Renal cortex interstitium (tissue), 15 donors: ENCODE measurements at places on chromosomes 6 and 20.

DNA sequence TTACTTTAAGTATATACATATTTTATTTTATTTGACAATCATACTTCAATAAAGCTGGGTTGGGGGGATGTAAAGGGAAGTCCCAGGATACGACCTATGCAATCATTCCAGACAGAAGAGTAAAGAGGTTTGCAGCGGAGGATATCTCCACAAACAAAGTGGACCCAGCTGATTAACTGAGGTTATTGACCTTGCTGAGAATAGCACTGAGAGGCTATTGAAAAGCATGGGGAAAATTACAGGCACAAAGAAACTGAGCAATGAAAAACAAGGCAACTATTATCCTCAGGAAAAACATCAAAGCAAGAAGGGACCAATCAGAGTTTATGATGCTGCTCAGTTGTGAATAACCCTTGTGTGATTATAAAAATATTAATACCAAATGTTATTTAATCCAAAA is 32.6 kb downstream of the SERPINB1 start:
- no peak for DNase-seq

GRCh38 chr6:27177485-27178406 is 69.8 kb upstream of the PRSS16 start:
- no peak for DNase-seq

- no peak for DNase-seq
These were observed 382.9 kb upstream of the CNR1 start for GRCh38 chr6:88548891-88549505.

DNA sequence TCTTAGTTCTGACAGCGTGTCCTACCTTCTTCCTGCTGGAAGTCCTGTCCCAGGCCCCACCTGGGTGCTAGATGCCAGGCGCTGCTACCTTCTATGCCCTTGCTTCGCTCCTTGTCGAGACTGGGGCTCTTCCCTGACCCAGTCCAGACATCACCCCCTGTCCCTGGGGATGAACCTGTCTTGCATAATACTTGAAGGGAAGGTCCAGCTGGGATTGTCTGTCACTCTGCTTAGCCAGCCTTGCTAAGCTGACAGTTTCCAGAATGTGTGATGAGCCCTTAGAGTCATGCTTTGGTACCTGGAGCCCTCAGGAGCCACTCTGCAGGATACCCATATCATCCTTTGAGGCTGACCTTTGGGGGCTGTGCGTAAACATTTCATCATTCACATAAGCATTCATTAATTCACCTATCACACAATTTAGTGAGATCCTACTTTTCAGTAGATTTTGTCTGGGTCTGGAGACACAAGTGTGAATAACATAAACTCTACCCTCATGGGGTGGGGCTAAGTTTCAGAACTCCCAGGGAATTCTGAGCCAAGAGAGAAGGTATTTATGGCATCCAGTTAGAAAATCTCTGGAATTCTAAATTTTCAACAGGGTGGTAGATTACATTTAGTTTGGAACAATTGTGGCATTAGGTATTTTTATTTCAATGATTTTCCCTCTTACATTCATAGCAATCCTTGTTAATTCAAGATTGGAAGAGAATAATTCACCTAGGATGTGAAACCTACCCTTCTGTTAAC is 151.1 kb upstream of the HDAC2 start:
- no peak for DNase-seq

GRCh38 chr6:125913864-125914351 is 42.7 kb upstream of the HINT3 start:
- DNase-seq: no peak

GRCh38 chr6:163827143-163827542 is 412.6 kb downstream of the QKI start:
- no peak for DNase-seq

- peak; percentile 93 for DNase-seq
These were observed 103.2 kb upstream of the FOXP4 start for GRCh38 chr6:41442800-41443501.

GRCh38 chr6:139903411-139904157 is 529.1 kb upstream of the CITED2 start:
- DNase-seq: no peak

DNA sequence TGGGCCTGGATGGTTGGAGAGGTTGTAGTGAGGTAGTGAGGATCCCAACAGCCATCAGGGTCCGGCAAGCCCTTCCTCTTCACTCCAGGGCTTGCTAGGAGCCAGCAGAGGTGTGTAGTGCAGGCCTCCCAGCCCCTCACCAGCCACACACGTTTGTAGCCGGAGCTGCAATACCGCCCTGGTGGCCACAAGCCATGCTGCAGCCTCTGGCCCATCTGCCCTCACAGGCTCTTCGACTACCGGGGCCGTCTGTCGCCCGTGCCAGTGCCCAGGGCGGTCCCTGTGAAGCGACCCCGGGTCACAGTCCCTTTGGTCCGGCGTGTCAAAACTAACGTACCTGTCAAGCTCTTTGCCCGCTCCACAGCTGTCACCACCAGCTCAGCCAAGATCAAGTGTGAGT is 36.4 kb downstream of the EIF2S2 start:
- DNase-seq: no peak

GRCh38 chr6:122580737-122581136 is 29.5 kb upstream of the PKIB start:
- DNase-seq: no peak

DNA sequence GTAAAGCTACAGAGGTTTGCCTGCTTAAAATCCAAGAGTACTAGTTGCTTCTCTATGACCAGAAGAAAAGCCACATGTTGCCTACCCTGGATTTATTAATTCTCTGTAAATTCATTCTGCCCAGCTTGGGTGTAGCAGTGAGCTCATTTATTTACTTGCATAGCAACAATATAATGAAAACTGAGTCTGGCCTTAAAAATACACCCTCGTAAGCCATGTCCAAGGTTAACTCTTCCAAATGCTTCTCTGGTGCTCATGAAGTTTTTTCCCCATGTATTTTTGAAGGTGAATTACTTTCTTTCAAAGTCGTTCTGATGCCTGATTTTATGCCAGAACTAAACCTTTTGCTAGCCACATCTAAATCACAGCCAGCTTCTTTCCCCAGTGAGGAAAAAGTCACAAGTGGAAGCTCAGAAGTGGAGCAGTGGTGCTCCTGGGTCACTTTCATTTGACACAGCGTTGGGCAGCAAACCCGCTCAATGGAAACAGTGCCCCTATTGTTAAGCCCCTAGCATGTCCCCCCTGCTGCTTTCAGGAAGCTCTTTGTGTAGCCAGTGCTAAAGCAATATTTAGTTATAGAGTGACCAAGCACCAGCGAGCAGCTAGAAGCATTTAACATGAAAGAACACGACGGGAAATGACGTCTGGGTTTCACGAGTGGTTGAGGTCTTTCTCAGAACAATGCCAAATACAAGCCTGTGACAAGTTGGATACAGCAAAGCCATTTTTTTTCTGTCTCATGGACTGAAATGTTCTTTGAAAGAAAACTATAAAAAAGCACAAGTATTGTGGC is 29.8 kb downstream of the NEDD9 start:
- no peak for DNase-seq

DNA sequence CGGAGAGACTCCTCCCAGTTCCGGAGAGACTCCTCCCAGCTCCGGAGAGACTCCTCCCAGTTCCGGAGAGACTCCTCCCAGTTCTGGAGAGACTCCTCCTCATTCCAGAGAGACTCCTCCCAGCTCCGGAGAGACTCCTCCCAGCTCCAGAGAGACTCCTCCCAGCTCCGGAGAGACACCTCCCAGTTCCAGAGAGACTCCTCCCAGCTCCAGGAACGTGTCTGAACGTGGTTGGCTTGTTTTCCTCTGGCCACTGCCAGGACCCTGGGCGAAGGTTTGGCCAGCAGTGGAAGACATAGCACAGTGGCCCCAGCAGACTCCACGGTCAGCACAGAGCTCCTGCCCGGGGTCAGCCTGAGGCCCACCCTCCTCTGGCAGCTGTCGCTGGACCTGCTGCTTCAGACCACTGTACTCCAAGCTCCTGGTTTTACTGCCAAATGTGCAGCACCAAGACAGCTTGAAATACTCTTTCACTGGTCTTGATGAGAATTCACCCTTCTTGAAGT is 122.3 kb upstream of the AFDN start:
- no peak for DNase-seq

- DNase-seq: peak; percentile 6
These were observed 196.9 kb downstream of the DST start for GRCh38 chr6:56445818-56446217.

GRCh38 chr6:100134703-100135102 is 140.7 kb upstream of the MCHR2 start:
- peak; percentile 4 for DNase-seq

- no peak for DNase-seq
These were observed 72.0 kb downstream of the CHMP4B start for GRCh38 chr20:33883164-33883563.

- DNase-seq: no peak
These were observed 29.9 kb downstream of the FBXO5 start for GRCh38 chr6:152952866-152953509.

- no peak for DNase-seq
These were observed 2.4 kb downstream of the TCF21 start for GRCh38 chr6:133891149-133891926.

- DNase-seq: no peak
These were observed 46.7 kb downstream of the SERAC1 start for GRCh38 chr6:158121335-158121734.

GRCh38 chr6:150902142-150902776 is 36.8 kb downstream of the MTHFD1L start:
- DNase-seq: no peak

DNA sequence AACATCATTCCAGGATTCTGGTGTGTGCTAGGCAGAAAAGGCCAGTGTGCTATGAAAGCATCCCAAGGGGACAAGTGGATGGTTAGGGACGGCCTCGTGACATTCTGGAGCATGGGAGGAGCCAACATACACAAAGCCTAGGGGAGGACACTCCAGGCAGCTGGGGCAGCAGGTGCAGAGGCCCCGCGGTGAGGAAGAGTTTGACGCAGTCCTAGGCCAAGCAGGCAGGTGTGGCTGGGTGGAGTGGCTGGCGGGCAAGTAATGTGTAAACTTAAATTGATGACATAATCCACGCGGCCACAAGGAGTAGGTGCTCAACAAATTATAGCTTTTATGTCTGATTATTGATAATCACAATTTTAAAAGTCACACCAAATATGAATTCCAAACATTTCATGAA is 93.6 kb downstream of the TMEM242 start:
- no peak for DNase-seq

- DNase-seq: no peak
These were observed 3.3 kb downstream of the MTHFD1L start for GRCh38 chr6:150868759-150869158.

DNA sequence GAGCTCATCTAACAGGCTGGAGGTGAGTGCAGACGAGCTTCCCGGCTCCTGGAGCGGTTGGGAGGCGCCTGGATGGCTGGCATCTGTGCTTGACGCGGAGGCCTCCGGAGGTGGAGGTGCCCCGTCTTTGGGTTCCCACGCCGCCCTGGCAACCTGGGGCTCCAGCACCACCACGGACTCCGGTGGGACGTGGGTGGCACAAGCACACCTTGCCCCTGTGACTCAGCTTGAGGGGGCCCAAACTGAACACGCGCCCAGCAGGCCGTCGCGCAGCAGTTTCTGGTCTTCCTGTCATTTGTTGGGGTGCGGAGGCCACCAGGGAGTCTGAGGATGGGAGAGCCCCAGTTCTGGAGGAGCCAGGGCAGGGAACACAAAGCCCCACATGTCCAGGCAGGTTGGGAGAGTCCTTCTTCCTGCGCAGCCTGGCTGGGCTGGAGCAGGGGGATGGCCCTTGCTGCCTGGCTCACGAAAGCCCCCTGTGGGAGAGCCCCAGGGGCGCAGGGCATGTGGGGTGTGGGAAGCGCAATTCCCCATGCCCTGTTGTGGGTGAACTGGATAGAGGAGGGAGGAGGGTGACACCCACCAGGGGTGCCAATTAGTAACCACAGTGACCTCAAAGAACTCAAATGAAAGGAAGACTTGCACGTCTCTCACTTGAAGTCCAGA is 1378.6 kb upstream of the DEFB115 start:
- no peak for DNase-seq

GRCh38 chr6:24683297-24684296 is 16.7 kb downstream of the ACOT13 start:
- DNase-seq: no peak

DNA sequence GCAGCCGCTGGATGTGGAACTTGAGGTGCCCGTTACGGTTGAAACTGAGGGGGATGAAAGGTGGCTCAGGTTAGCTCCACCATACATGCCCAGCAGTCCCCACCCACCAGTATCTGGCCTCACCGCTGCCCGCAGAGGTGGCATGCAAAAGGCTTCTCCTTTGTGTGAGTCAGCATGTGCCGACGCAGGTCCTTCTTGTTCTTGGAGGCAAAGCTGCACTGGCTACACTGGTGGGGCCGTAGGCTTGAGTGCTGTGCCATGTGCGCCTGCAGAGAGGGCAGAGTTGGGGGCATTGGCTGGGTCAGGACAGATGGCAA is 15.8 kb downstream of the PCIF1 start:
- DNase-seq: no peak

DNA sequence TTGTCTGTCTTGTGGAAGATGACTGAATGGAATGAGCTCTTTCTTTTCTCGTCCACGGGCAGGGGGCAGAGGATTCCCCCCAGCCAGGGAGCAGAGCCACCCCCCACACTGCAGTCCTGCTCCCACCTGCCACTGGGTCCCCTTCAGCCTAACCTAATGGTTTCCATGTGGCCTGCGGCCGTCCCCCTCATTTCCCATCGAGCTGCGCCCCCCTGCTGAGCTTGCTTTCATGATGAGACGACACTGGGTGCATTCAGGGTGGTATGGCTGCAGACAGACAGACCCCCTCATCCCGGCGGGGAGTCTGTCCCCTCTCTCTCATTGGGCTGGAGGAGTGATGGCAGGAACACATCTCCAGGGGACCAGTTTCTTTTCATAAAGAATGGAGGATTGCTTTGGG is 140.8 kb downstream of the DTNBP1 start:
- no peak for DNase-seq
